NCI-H1436 treated with DMSO at 0.1 percent for 48 hours (cell line): ENCODE measurements at places on chromosomes 3 and 15.
A peak's percentile ranks its signal among the peaks of the same experiment; 100 is the strongest.

- DNase-seq = no peak
Measured at GRCh38 chr3:160709477-160710182, 32.7 kb downstream of the ARL14 start.

- DNase-seq = no peak
Measured at GRCh38 chr15:24734396-24734795, 58.8 kb downstream of the NPAP1 start.

DNA sequence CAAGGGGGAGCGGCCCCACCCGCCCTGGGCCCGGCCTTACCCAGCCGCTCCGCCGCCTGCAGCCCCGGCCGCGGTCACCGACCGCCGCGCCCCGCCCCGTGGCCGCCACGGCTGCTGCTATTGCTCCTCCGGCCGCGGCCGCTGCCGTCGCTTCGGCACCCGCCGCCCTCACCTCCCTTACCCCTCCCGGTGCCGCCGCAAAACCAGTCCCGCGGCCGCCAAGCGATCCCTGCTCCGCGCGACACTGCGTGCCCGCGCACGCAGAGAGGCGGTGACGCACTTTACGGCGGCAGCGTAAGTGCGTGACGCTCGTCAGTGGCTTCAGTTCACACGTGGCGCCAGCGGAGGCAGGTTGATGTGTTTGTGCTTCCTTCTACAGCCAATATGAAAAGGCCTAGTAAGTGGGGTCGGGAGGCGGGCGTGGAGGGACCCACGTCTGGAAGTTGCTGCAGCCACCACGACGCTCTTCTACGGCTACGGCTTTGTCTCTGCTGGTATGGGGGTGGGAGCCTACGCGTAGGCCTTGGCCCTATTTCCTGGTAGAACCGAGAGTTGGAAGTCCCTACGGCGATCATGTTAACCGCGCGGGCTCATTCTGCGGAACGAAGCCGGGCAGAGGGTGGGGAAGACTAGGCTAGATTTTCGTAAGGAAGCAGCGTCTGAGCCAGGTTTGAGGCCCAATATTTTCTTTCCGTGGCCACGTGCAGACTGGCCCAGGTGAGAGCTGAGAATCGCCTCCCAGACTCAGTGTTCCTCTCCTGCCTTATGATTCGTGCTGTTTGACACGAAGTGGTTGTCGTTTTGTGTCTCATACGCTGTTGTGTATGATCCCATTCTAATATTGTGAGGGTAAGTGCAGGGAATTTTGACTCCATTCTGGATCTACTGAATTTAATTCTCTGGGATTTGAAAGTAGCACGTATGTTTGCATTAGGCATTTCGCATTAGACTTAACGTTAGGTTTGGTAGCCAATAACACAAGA is at the start of the genes GNL3 and PBRM1:
TSS of gene GNL3 (plus strand) at position 324 of the 983 bp plus-strand sequence. CDS start at position 385, 61 bp downstream.
TSS of gene PBRM1 (minus strand) at position 205 of the 983 bp plus-strand sequence.
- no peak for DNase-seq

- no peak for DNase-seq
Measured at GRCh38 chr3:81308306-81308705, 453.1 kb downstream of the GBE1 start.

- DNase-seq = peak; percentile 67
Measured at GRCh38 chr15:48062148-48062872, 58.5 kb upstream of the SLC24A5 start.

DNA sequence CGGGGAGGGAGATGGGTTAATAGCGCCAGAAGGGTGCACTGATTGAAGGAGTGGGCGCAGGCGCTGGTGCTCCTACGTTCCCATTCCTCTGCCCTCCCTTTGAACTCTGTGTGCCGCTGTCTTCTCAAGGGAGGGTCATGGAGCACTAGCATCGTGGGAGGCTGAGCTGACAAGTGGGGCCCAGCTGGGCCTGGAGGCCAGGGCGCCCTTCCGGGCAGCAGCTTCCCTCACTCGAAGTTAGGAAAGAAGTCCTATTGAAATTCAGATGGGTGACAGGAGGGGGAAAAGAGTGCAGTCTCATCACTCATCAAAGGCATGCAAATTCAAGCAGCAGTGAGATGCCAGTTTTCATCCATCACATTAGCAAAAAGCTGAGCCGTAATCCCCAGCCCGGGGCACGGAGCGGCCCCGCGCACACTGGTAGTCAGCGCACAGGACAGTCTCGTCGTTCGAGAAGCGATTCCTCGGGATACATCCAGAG is 128.2 kb downstream of the LRRK1 start:
- DNase-seq = no peak

GRCh38 chr3:56200251-56200650 is 268.0 kb downstream of the ERC2 start:
- DNase-seq = no peak

DNA sequence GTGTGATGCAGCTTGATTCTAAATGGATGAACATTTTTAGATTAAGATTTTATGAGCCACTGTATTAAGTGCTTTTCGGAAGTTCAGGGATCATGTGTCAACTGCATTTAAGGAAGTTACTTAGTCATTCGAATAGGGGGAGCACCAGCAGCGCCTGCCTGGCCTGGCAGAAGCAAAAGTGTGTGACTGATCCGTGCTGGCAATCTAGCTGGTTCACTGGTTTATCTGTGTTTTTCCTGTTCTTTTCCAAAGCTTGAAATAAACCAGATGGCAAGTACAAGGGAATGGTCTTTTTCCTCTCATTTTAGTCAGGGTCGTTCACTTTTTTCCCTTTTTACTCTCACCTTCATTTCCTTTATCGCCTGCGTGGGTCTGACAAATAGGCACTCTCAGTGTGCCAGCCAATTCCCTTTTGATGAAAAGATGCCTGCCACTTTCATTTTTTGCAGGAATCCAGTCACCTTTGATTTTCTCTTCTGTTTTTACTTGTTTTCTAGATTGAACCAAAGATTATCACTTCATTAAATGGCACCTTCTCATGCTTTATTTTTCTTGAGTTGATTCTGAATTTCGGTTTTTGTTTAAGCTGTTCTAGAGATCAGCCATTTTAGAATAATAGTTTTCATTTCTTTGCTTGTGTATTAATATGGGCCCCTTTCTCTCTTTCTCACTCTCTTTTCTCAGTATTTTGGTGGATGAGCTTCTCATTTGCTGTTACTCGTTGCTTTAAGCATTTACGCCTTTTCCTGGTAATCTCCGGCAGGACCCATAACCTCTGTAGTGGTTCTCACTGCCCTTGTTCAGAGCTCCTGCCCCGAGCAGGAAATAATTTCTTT is 2.8 kb downstream of the ABHD2 start:
- DNase-seq = no peak

DNA sequence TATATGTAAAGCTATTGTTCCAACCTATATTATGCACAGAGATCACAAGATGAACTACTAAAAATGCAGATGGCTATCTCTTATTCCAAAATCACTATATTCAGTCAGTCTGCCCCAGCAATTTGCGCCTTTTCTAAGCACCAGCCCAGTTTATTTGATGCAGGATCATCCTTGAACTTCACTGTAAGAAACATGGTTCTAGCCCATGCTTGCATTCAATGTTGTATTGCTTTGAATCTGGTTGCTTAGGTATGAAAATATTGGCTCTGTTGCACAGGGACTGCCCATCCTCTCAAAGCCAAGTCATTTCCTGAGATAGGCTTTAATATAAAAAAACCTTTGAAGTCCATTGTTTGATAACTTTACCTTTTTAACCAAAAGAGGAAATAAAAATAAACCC is 170.5 kb upstream of the LRIG1 start:
- DNase-seq = no peak

GRCh38 chr3:189049458-189050236 is 122.1 kb upstream of the TPRG1 start:
- no peak for DNase-seq

DNA sequence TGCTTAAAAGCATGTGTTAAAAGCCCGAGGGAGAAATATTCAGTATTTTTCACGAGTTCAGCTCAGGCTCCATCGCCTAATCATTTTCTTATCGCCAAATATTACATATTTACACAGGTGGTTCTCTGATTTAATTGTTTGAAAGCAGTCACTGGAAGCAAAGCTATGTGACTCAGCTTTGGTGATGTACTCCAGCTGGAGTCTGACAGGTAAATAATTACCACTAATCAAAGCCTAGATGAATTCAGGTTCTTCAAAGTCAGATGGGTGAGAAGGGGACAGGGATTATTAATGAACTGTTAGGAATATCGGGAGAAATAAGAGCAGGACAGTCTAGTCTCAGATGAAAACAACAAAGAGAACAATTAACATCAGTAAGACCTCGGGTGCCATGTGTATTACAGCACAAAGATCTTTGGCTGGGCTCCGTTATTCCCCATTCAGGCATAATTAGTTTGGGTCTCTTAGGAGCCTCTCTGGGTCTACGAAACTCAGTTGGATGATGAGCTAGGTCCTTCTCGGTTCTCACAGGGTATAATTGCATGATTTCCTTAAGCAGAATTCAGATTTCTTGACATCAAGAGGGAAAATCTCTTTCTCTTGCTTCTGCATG is 331.7 kb upstream of the ADAMTS9 start:
- peak; percentile 10 for DNase-seq

GRCh38 chr15:72825829-72826228 is 42.3 kb upstream of the ADPGK start:
- DNase-seq = no peak

- no peak for DNase-seq
Measured at GRCh38 chr3:138477120-138477519, 42.7 kb downstream of the ESYT3 start.

GRCh38 chr3:184631472-184631861 is 69.9 kb downstream of the EPHB3 start:
- DNase-seq = no peak

- no peak for DNase-seq
Measured at GRCh38 chr15:29770796-29771195, 51.5 kb downstream of the TJP1 start.

GRCh38 chr3:72722930-72723726 is 125.1 kb downstream of the SHQ1 start:
- no peak for DNase-seq

GRCh38 chr3:87201727-87202126 is 25.4 kb upstream of the CHMP2B start:
- peak; percentile 23 for DNase-seq

- DNase-seq = no peak
Measured at GRCh38 chr3:23653647-23654525, 151.9 kb upstream of the UBE2E1 start.
